Stimulated activated CD8-positive, alpha-beta memory T cell treated with anti-CD3 and anti-CD28 coated beads, Interleukin-7, amount 100 ng/mL, for 4 hours (primary cell): ENCODE measurements at places on chromosomes 12 and 14.

DNA sequence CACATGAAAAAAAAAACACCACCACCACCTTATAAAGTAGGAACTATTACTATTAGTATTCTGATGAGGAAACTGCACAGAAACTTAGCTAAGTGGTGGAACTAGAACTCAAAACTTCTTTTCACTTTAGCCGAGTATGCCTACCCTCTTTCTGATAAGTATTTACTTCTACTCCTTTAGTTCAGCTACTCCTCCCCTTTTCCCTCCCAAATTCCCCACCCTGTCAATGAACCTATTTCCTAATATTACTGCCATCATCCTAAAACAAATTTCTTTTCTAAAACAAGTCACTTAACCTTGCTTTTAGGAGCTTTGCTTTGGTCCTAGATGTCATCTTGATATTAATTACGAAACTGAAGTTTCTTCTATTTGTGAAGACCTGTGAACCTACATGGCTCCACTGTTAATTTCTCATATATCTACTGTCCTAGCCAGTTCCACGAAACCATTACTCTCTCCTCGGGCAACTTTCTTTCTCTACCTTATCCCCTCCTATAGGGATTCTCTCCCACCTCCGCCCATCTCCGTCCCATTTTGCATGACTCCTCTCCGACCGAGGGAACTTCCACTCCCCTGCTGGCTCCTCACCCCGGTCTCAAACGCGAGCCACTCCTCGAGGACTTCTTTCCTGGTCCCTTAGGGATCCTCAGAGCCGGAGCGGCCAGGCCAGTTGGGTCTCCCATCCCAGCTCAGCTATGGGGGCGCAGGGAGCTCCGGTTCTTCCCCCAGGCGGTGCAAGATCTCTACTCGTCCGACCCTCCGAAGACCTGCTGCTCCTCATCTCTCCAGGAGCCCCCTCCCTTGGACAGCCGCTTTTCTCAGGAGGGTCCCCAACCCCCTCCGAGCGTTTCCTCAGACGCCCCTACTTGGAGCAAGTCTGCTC, 1.1 kb downstream of the NUMB start:
- DNase-seq, result no peak

DNA sequence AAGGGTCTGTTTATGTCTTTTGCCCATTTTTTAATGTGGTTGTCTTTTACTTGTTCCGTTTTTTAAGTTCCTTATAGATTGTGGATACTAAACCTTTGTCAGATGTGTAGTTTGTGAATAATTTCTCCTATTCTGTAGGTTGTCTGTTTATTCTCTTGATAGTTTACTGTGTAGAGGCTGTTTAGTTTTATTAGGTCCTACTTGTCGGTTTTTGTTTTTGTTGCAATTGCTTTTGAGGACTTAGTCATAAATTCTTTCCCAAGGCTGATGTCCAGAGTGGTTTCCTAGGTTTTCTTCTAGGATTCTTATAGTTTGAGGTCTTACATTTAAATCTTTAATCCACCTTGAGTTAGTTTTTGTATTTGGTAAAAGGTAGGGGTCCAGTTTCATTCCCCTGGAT, 33.9 kb downstream of the SLC39A9 start:
- DNase-seq, result no peak

DNA sequence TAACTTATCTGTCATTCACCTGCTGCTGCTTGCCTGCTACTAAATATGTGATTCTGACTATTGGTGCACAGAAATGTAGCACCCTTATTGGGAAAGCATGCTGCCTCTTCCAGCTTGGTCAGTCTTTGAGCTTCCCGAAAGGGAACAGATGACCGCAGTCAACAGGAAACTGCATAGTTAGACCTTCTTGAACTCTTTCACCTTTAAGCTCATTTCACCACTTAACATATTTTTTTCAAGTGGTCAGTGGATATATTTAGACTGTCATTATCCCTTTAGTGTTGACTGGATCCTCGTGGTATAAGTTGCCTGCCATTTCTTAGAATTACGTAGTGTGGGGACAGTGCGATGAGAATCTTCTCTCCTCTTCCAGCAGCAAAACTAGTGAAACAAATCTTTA, 224.9 kb downstream of the FBXL14 start:
- DNase-seq, result no peak

GRCh38 chr12:125280482-125281377, 215.5 kb downstream of the AACS start:
- DNase-seq, result no peak

GRCh38 chr14:88422919-88423650, 37.6 kb downstream of the SPATA7 start:
- DNase-seq, result no peak

DNA sequence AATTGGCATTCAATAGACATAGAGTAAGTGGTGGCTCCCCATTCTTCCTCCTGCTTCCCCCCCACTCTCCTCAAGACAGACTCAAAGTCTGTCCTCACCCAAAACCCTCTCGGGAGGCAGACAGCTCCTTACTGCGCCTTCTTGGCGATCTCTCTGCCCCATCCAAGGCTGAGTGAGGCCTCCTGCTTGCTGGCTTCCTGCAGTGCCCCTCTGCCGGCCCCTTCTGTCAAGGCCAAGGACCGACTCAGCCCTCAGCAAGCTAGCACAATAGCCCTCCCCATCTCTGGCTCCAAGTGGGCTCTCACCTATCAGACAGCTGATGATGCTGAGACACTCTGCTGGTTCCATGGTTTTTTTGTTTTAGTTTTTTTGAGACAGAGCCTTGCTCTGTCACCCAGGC, 62.5 kb upstream of the DLK1 start:
- DNase-seq, result no peak

- DNase-seq, result no peak
Observed at GRCh38 chr12:19288603-19289244, 150.6 kb upstream of the AEBP2 start.

DNA sequence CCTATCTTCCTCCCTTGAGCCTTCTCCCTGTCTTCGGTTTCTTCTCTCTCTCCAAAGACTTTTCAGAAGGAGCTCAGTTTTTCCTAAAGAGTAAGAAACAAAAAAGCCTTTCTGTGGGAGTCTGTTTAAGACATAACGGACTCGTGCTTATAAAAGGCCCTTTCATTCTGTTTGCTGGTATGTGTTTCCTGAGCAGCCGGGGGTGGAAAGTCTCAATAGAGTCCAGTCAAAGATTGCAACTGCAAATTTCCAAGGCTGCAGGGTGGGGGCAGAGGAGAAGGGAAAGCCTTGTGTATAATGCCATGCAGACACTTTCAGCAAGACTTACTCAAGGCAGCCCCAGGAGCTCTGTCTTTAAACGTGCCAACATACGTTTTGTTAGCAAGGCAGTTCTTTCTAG, 62.2 kb downstream of the GNG2 start:
- no peak for DNase-seq

- no peak for DNase-seq
Observed at GRCh38 chr12:43636725-43637463, 84.9 kb upstream of the ADAMTS20 start.

DNA sequence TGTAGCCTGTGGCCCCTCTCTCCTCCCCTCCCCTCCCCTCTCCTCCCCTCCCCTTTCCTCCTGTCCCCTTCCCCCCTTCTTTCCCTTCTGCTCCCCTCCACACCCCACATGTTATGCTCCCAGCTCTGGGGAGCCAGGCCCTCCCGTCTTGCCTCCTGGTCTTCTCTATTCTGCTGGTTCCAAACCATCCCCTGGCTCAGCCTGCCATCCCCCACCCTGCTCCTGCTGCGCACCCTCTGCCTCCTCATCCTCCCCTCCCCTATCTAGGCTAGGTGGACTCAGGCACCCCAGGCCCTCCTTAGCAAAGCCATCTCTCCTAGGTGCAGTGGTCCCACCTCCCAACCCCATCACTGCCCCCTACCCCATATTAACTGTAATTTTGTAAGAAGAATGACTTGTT, 99.5 kb downstream of the CALM1 start:
- no peak for DNase-seq

DNA sequence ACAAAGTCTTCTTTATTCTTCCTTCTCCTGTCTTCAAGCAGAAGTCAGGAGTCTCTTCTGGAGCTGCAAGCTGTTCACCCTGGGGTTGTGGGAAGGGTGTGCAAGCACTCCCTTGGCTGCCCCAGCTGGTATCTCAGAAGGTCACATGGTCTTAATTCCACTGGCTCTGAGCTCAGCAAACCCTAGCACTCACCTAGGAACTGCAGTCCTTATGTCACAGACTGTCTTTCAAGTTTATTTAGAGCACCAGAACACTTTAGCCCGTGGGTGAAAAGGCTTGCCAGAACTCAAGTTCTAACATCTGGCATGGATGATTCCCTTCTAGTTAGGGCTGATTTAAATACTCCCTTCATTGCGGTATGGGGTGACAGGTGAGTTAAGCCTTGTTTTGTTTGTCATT, 379.0 kb downstream of the CCER1 start:
- DNase-seq, result no peak

- DNase-seq, result no peak
Observed at GRCh38 chr14:71267007-71267513, 359.8 kb downstream of the PCNX1 start.

DNA sequence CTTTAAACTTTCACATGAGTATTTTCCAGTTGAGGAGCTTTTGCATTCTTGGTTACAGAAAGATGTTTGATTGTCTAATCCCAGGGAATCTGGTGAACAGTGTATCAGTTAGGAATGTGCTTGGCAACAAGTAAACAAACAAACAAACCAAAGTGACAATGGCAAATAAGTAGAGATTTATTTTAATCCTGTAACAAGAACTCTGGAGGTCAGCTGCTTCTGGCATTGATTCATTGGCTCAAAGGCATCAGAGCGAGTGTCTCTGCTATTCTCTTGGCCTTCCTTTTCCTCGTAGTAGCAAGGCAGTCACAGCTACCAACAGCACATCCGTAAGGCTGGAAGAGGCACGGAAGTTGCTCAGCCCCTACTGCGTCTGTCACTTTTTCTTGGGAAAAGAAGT, 37.2 kb downstream of the CRADD start:
- no peak for DNase-seq

- no peak for DNase-seq
Observed at GRCh38 chr14:36661506-36662257, at the start of gene PAX9. Gene PAX9, plus strand, starts transcription at chr14:36661860. Its CDS starts 230 bp downstream, at chr14:36662090.

DNA sequence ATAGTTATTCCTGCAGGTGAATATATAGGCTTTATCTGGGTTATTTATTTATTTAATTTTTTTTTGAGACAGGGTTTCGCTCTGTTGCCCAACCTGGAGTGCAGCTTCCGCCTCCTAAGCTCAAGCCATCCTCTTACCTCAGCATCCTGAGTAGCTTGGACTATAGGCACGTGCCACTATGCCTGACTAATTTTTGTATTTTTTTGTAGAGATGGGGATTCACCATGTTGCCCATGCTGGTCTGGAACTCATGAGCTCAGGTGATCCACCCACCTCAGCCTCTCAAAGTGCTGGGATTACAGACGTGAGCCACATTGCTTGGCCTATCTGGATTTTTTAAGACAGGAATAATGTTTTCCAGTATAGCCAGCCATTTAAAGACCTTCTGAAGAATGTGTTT, 2.0 kb downstream of the RAN start:
- no peak for DNase-seq

DNA sequence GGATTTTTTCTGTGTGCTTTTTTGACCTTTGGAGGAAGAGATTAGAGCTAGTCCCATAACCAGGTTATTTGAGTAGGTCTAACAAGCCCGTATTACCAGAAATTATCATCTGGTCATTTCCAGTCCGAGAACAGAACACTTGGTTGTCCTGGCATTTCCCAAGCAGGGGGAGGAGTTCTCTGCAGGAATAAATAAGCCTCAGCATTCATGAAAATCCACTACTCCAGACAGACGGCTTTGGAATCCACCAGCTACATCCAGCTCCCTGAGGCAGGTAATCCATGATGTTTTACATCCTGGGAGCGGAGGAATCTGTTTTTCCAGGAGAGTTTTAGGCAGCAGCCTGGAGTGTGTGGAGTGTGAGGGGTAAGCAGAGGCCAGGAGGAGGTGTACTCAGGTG, at the start of gene SERPINA3:
Gene SERPINA3 (plus strand): TSS at position 218 of the 400 bp plus-strand sequence. CDS start 2,051 bp downstream, outside the sequence.
- DNase-seq, result no peak

DNA sequence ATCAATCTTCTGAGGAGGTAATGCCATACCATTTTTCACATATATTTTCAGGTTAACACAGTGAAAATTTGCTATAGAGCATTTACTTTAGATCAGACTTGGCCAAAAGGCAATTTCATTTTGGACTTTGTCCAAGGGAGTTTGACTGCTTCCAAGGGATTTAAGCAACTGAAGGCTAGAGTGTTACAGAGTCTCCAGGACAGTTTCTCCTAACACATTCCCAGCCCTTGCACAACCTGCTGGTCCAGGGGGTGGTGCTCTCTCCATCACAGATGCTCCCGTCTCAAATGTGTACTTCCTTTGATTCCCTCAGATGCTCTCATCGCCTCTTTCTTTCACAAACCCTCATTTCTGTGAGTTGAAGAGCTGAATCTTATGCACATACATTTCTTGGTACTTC, 143.1 kb downstream of the TPH2 start:
- no peak for DNase-seq

DNA sequence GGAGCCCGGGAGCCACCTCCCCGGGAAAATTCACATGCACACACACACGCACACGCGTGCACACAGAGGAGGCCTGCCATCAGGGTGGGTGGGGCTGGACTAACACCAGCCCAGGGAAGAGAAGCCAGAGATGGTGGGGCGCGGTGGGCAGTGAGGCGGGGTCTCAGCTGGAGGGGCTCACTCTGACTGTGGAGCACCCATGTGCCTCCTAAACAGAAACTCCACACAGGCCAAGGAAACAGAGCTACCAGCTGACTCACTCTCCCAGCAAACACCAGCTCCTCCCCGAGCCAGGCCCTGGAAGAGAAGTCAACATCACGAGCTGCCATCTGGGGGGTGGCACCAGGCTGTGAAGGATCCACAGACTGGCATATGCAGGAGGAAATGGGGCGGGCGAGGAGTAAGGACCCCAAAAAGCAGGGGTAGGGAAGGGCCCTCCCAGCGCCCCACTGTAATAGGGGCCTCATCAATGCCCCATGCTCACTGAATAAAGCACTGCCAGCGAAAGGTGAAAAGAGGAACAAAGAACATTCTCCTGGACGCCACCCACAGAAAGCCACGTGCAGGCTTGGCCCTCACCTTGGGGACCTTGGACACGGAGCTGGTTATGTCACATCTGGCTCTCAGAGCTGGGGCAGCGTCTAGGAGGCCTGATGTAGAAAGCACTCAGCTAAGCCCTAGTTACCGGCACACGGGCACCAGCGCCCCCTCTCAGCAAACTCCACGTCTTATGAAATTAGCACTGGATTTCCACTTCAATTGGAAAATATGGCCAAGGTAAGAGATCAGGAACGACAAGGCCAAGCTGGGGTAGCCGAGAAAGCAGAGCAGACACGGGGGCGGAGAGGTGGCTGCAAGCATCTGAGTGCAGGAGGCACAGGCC, 8.4 kb upstream of the INF2 start:
- no peak for DNase-seq

- no peak for DNase-seq
Observed at GRCh38 chr12:129152351-129153104, 299.2 kb downstream of the GLT1D1 start.

DNA sequence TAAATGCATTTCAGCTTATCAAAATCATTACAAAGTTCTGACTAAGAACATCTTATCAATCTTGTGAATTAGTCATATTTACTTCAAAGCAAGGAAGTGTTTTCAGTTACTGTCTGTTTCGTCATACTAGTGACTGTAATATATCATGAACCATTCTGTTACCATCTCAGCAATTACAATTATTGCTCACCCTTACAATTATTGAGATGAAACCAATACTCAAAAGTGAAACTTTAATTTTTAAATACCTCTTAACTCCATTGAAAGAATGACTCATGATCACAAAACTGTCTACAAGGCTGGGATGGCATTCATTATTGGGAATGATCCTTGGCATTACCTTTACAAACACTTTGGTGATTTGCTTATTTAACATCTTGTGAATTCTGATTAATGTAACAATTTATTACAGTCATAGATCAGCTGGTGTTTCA, 90.3 kb downstream of the RPS6KA5 start:
- DNase-seq, result no peak

- no peak for DNase-seq
Observed at GRCh38 chr12:59459966-59460660, 135.7 kb upstream of the SLC16A7 start.
